ENCODE measurements at places on chromosomes 7 and 10. TPM values are rescaled to one million over a fixed set of nuclear protein-coding genes. Genes with fewer than 3 reads are reported as not detected.
A peak's percentile ranks its signal among the peaks of the same experiment; 100 is the strongest.

HMX2 gene
- not detected for total RNA-seq

AOC1 gene
- total RNA-seq = 0.20 TPM

HTRA1 gene
- 166 TPM for total RNA-seq

GRCh38 chr7:155530601-155531000 is 15.8 kb downstream of the CNPY1 start:
- DNase-seq = no peak

- DNase-seq = no peak
Observed at GRCh38 chr7:28318101-28318762, 94.1 kb upstream of the CREB5 start.

DNA sequence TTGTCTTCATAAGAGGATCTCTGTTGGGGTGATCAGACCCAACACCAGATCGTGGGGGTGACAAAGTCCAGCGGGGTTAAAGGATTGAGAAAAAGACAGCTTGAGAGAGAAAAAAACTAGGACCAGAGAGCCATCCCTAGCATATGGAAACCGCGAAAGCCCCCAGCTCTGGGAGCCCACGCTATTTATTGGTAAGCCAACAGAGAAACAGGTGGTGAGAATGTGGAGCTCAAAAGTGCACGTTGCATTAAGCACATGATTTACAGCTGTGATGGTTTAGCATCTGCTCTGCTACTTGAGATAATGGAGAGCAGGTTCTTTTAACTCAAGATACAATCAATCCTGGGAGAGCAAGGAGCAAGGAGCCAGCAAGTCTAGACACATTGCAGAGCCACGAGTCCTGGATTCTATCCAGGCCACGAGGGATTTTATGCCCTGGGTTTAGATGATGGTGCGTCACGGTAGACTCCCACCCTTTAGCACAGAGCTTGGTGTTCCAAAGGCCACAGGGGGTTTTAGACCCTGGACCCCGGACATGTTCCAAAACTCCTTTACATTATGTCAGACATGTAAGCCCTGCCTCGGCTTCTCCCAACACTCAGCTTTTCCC is 755.2 kb upstream of the SORCS1 start:
- DNase-seq = no peak

- peak; percentile 63 for DNase-seq
Observed at GRCh38 chr10:16843252-16843870, 26.1 kb upstream of the RSU1 start.

DNA sequence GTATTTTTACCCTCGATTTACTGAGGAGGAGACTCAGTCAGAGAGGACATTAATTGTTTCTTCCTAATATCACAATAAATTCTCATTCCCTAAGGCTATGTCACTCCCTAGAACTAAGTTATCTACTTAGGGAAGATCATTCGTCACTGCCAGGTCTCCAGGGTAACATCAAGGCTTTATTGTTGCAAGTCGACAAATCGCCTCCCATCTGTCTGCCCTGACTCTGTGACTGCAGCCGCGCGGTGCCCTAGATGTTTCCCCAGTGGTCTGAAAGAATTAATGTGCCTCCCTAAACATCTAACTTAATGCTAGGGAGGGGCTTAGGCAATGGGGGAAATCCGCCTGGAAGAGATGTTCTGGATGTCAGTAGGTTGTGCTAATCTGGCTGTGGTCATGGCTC is 558.8 kb upstream of the C7orf33 start:
- no peak for DNase-seq

DNA sequence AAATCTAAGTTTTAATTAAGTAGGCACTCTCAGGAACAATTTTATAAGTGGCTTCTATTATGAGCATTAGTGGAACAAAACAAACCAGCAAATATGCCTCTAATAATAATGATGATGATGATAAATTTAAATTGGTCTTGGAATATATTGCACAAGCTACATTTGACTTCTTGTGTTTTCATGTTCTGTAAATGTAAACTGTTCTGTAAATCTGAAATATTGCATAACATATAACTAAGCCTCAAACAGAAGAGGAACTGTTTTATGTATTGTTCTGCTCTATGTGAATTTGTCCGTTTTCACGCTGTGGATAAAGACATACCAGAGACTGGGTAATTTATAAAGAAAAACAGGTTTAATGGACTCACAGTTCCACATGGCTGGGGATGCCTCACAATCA is 625.2 kb upstream of the CELF2 start:
- no peak for DNase-seq

LIPJ gene
- 0.28 TPM for total RNA-seq

AKR1C2 gene
- total RNA-seq = 33.4 TPM

FXYD4 gene
- not detected for total RNA-seq

GRCh38 chr7:104950754-104951153 is 63.3 kb upstream of the KMT2E start:
- no peak for DNase-seq

- no peak for DNase-seq
Observed at GRCh38 chr10:53013201-53013810, 240.7 kb upstream of the MBL2 start.

- no peak for DNase-seq
Observed at GRCh38 chr10:77898323-77899079, 28.1 kb downstream of the DLG5 start.

Measured in spinal cord (tissue), 10 donors.